ENCODE measurements at places on chromosomes 12 and 14. TPM values are rescaled to one million over a fixed set of nuclear protein-coding genes. Genes with fewer than 3 reads are reported as not detected.

BMP4 gene
- total RNA-seq, result 11.5 TPM

PPP1CC gene
- 65.5 TPM for total RNA-seq

FGF23 gene
- not detected for total RNA-seq

LRTM2 gene
- total RNA-seq, result not detected

PLCZ1 gene
- total RNA-seq, result not detected

DEGS2 gene
- 0.46 TPM for total RNA-seq

SLC22A17 gene
- 19.5 TPM for total RNA-seq

APOF gene
- not detected for total RNA-seq
